ENCODE measurements at places on chromosomes 16 and 17. TPM values are rescaled to one million over a fixed set of nuclear protein-coding genes. Genes with fewer than 3 reads are reported as not detected.

Gene KRTAP4-1
- 0.11 TPM for total RNA-seq

Gene MAP2K6
- total RNA-seq, result 0.87 TPM

Gene KIF2B
- total RNA-seq, result not detected

Gene CRISPLD2
- total RNA-seq, result 5.4 TPM

Gene TOX3
- total RNA-seq, result not detected

Gene PERCC1
- total RNA-seq, result not detected

Gene TPSAB1
- not detected for total RNA-seq

Gene CA5A
- not detected for total RNA-seq

Gene DOC2B
- total RNA-seq, result not detected

Gene KRT12
- total RNA-seq, result not detected

Gene DHRS7C
- not detected for total RNA-seq

Gene OR3A3
- total RNA-seq, result 0.33 TPM

Gene TRIM65
- 23.8 TPM for total RNA-seq

Gene ENPP7
- total RNA-seq, result not detected

Gene C17orf78
- not detected for total RNA-seq

Gene RPRML
- not detected for total RNA-seq

Gene TSNAXIP1
- 0.89 TPM for total RNA-seq

Gene MT4
- not detected for total RNA-seq

Gene ZG16
- total RNA-seq, result not detected

Gene SHPK
- total RNA-seq, result 15.4 TPM

Gene DNASE1L2
- total RNA-seq, result 0.87 TPM

Gene ACSM2A
- not detected for total RNA-seq

Gene NPIPB6
- 0.33 TPM for total RNA-seq

Gene SEPTIN1
- 0.25 TPM for total RNA-seq

Gene TRAF4
- 30.5 TPM for total RNA-seq

Gene ABCA10
- total RNA-seq, result 0.44 TPM

Gene SSTR5
- total RNA-seq, result not detected

Gene BICDL2
- total RNA-seq, result 0.25 TPM
